Activated CD8-positive, alpha-beta memory T cell treated with anti-CD3 and anti-CD28 coated beads for 24 hours (primary cell): ENCODE measurements at places on chromosomes 12 and 14.

DNA sequence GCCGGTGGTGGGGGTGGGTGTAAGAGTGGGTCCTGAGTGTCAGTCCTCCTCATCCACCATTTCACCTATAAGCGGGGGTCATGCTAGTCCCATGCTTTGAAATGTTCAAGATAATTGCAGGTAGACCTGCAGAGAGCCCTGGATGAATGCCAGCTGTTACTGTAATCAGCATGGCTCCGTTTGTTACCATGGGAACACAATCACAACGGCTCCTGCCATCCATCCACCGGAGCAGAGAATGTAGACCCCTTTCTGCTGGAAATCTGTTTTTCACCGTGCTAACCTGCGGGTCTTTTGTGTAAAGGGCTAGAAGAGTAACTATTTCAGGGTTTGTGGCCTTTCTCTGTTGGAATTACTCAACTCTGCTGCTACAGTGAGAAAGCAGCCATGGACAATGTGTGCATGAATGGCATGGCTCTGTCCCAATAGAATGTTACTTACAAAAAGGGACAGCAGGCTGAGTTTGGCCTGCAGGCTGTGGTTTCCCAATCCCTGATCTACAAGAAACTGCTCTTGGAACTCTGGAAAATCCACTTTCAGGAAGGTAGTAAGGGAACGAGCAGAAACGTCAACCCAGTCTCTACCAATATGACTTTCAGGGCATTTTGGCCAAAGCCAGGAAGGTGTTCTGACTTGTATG is 36.1 kb downstream of the KCTD10 start:
- no peak for DNase-seq

DNA sequence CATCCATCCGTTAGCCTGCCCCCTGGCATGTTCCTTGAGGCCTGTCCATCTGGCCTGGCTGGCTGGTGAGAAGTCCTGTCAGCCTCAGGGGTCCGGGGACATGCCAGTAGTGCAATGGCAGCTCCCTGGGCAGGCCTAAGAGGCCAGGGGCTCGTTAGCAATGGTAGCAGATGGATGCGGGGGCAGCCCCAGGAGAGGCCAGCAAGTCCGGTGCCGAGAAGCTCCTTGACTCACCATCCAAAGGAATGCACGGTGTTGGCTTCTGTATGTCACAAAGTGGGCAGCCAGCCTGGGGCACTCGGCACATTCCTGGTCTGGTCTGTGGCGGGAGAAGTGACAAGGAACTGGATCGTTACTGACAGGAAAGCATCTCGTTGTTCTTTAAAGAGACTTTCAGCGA is 319.9 kb downstream of the CACNA1C start:
- DNase-seq, result no peak

DNA sequence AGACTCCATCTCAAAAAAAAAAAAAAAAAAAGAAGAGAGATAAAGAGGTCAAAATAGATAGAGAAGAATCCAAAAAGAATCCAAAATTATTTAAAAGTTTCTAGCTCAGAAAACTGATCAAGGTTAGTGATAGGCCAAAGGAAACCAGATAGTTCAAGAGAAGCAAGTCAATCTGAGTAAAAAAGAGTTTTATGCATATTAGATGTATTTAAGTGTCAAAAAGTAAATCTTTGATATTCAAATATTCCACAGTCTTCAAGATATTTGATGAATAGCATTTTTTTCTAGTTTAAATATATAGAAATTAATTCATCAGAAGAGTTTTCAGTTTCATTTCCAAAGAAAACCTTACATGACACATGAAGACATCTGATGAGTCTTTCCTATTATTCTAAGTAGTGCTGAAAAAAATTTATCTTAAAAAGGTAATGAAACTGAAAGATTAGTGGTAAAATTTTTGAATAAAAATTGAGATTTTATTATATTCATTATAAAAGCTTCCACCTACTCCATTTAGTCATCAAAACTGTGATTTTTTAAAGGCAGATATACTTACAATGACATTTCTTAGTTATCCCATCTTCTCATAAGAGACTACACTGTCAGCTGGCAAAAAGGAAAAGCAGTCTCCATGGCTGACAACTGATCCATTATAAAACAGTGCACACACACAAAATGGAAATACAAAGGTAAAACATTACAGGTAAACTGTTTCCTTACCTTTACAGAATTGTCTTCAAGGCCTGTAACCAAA is 68.6 kb downstream of the RPS6KA5 start:
- no peak for DNase-seq

GRCh38 chr12:51620448-51620847 is 29.4 kb downstream of the SCN8A start:
- DNase-seq, result no peak

DNA sequence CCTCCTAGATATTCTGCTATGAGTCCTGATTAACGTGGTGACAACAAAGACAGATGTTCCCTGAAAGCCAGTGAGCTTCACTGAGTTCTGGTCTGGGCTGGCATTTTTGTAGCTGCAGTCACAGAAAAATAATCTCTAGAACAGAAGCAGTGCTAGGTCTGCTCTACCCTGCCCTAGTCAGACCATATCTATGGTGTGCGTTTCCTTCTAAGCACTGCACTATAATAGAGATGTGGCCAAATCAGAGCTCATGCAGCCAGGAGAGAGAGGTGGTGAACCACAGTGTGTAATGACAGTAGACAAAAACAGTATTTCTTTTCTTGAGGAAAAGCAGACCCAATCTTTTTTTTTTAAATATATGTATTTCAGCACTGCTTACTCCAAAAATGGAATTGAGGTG is 76.3 kb downstream of the CMAS start:
- no peak for DNase-seq

GRCh38 chr12:120466560-120467315 is 2.8 kb downstream of the SRSF9 start:
- DNase-seq, result peak; percentile 72

DNA sequence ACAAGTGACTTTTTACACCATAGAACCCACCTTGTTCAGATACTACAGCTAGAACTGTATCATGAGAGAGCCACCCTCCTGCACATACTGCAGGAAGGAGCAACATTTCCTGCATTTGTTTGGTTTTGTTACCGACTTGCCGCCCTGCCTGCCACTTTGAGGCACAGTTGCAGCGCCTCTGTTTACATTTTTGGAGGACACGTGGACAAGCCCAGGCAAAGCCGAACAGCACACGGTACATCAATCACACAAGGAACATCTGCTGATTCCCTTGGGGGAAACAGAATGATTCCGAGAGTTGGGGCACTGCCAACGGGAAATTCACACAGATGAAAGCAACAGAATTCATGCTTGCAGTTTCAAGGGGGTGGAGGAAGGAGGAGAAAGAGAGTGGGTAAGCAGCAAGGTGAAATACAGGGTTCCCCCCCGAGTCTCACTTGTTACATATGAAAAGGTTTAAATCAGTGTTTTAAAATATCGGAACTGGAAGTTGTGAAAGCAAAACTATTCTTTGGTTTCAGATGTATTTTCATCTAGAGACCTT is 110.7 kb downstream of the BTG1 start:
- peak; percentile 76 for DNase-seq

- no peak for DNase-seq
Observed at GRCh38 chr14:96191353-96191752, 13.3 kb upstream of the BDKRB2 start.

GRCh38 chr12:54304187-54304810 is 3.5 kb upstream of the NFE2 start:
- DNase-seq, result no peak

DNA sequence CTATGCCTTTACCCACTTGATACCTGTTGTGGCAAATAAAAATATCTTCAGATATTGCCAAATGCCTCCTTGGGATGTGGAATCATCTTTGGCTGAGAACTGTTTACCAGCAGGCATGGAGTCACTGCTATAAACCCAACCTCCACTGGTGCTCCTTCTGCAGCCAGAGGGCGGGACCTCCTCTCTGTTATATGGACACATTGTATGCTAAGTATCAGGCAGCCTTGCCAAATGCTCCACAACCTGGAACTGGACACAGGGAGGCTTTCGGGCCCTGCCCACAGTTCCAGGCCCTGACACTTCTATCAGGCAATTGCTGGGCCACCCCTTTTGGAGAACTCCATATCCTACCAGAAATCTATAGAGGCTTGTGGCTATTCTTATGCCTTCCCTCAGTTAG is 201.0 kb downstream of the TMX1 start:
- DNase-seq, result no peak

GRCh38 chr12:110923692-110924334 is 3.4 kb upstream of the MYL2 start:
- DNase-seq, result no peak

GRCh38 chr14:54600717-54601109 is 33.8 kb downstream of the SAMD4A start:
- no peak for DNase-seq
